ENCODE measurements at places on chromosomes 2 and 18. TPM values are rescaled to one million over a fixed set of nuclear protein-coding genes. Genes with fewer than 3 reads are reported as not detected.

GRCh38 chr2:179443180-179443579, 178.5 kb upstream of the SESTD1 start:
- no peak for DNase-seq

DNA sequence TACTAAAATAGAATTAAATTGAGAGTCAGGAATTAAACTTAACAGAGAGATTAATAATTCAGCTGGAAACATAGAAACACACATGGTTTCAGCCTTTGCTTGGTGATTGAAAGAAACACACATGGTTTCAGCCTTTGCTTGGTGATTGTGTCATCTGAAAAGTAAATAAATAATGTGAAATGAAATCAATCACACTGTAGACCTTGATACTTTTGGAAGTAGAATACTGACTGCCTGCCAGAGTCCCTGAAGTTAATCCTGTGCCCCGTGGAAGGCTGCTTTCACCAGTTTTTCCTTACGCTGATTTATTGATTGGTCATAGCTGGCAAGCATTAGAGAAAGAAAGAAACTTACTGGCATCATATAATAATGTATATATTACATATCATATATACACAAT, 1252.7 kb upstream of the FAM98A start:
- DNase-seq, result no peak

GRCh38 chr2:182101263-182101662, 115.6 kb downstream of the PPP1R1C start:
- DNase-seq, result no peak

GRCh38 chr2:3151153-3151918, 226.3 kb downstream of the EIPR1 start:
- no peak for DNase-seq

- DNase-seq, result no peak
These were observed 183.3 kb upstream of the DOK6 start for GRCh38 chr18:69217196-69218000.

DNA sequence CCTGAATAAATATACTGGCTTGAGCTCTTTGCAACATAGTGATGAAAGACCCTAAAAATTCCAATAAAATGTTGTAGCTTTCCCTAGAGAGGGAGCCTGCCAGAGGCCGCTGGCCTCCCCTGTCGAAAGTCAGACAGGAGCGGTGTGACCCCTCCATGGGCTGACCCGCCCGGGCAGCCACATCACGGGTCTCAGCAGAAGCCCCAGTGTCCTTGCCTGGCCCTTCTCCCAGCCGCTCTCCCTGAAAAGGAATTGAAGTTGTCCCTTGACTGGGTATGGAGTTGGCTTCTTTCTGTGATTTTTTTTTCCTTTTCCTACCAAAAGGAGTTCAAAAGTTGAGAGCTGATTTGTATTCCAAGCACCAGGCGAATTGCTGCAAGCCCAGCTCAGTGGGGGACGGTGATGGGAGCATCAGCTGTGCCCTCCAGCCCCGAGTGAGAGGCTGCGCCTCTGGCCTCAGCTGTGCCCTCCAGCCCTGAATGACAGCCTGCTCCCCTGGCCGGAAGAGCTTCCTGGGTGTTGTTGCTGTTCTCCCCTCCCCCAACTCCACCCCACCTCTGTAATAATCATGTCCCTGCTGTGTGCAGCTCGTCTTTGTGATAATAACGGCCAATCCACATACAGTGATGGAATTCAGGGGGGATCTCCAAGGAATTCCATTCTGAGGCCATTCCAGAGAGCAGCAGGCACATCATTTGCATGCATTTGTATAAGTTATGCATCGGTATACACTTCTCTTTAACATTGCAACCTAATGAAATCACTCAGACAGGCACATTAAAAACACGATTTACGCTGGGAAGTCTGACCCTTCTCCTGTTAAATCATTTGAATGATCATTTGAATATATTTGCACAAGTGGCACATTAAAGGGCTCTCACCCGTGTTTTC, 501.0 kb downstream of the EIPR1 start:
- DNase-seq, result no peak

- no peak for DNase-seq
These were observed 4.5 kb downstream of the CERS6 start for GRCh38 chr2:168460571-168460970.

- DNase-seq, result no peak
These were observed 90.7 kb upstream of the TFCP2L1 start for GRCh38 chr2:121375621-121376159.

- DNase-seq, result no peak
These were observed at the start of gene PLEK for GRCh38 chr2:68365087-68365486. PLEK (plus strand) TSS chr2:68365282; CDS start chr2:68365352, 70 bp downstream.

GRCh38 chr18:79576686-79577351, 102.8 kb upstream of the CTDP1 start:
- peak; percentile 81 for DNase-seq

GRCh38 chr2:96520231-96520630, 15.1 kb upstream of the NEURL3 start:
- DNase-seq, result no peak

DNA sequence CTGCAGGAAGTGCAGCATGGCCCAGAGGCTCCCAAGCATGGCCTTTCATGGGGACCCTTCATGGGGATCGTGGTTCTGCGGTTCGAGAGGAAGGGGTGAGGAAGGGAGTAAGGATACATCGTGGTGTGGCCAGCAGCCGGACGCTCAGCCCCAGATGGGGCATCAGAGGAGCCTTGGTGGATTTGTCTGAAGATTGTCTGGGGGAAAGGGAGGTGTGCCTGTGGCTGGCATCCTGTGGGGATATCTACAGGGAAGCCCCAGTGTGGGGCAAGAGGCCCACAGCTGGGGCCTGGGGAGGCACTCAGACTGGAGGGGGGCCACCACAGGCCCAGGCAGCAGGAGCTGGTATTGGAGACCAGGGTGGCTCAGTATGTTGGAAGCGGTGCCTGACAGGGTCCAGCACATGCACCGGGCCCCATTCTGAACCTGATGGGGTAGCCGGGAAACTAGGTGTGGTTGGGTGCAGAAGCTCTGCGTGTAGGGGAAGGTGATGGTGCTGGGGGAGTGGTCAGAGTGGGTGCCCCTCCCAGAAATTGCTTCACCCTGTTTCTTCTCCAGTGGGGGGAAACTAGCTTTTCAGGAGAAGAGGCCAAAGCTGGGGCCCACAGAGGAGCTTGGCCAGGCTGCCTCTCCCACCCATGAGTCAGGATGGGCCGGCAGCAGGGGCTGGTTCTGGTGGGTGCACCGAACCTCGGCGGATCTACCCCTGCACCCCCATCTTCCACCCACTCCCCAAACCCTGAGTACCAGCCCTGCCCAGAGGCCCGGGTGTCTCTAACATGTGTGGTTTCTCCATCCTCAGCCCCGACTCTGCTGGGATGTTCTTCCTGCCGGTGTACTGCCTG, 274.4 kb upstream of the HDAC4 start:
- DNase-seq, result no peak

DNA sequence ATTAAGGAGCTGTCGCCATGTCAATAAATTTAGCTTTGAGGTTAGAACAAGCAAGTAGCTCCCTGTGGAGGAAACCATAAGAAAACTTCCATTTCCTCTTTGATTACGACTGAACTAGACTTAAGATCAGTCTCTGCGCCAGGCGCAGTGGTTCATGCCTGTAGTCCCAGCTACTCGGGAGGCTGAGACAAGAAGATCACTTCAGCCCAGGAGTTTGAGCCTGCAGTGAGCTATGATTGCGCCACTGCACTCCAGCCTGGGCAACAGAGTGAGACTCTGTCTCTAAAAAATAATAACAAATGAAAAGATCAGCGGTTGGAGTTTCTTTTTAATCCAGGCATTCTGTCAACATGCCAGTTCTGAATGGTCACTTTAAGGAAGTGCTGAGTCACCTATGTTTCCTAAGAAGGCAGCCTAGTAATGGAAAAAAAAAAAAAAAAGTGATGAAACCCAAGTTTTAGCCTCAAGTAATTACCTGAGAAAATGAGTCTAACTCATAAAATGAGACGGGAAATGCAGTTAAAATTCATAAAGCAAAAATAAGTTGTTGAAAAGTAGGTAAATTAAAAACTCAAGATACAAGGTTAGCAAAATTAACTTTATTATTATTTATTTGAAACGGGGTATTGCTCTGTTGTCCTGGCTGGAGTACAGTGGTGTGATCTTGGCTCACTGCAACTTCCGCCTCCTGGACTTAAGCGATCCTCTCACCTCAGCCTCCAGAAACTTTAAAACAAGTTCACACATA, 10.2 kb downstream of the C18orf32 start:
- DNase-seq, result no peak

- no peak for DNase-seq
These were observed 73.3 kb downstream of the TMEM18 start for GRCh38 chr2:603869-604268.

GRCh38 chr2:128275498-128276045, 43.1 kb downstream of the HS6ST1 start:
- DNase-seq, result no peak

DNA sequence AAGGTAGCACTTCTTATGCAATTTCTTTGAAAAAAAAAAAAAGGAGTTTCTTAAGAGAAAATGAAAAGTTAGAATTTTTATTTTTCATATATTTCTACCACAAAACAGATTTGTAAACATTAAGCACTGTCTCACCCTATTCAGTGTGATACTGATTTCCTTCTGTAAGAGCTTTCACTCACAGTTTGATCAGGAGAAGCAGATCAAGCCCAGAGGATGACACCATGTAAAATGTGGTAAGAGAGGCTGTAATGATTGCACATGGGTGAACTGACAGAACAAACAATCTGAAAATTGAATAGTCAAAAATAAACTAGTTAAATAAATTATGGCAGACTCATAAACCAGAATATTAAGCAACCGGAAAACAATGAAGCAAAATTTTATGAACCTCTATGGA, 54.5 kb downstream of the MEMO1 start:
- DNase-seq, result no peak

GRCh38 chr2:176687342-176687741, 418.1 kb downstream of the MTX2 start:
- DNase-seq, result no peak

DNA sequence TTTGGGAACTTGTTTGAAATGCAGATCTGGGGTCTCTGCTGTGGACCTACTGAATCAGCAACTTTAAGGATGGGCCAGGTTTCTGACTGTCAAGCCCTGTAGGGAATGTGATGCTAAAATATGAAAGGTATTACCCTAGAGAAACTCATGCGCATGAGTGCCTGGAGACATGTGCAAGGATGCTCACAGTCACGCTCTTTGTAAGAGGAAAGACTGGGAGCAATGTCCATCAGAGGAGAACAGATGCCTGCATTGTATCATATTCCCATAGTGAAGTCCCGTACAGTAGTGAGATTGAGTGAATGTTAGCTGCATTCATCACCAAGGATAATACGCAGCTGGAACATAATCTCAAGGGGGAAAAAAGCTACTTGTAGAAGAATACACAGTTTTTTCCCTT, 14.1 kb downstream of the ZNF407 start:
- DNase-seq, result no peak

DNA sequence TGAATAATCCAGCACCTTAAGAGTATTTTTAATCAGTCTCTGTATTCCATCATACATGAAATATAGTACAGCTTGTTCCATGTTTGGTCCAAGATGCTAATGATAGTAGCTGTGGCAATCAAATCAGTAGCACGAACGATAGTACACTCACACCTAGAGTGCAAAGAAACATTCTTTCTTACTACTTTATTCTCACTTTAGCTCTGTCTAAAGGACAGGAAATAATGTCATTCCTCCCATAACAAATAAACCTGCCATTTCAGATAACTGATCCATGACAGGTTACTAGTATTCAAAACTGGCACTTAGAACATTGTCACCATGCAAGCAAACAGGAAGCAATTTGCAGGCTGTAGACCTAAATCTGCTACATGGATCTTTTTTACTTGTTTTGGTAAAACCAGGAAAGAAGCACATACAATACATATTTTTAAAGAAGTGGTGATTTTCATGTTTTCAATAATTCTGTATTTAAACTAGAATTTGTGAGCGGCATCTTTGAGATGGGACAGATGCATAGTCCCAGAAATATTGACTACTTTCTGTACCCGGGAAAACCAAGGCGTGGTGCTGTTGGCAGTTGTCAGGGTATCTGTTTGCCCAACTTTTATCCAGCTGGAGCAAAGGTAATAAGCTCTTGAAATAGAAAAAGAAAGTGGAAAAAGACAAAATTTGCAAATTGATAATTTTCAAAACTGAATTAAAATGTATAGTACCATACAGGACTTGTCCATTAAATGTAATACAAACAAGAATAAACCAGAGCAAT, 49.5 kb downstream of the IKZF2 start:
- no peak for DNase-seq

DNA sequence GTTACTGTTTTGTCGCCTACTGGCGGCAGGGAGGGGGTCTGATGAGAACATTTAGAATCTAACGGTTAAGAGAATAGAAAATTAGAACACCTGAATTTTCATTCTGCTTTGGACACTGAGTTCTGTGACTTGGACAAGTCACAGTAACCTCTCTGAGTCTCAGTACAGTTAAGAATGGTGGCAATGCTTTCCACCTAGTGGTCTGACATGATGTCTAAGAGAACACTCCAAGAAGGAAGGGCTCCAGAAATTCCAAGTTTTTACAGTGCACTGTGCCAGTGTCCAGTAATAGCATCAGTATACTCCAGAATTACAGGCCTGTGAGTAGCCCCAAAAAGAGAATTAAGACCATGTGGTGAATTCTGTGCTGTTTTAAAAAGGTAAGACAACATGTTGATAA, 174.1 kb upstream of the ZFP36L2 start:
- no peak for DNase-seq

GRCh38 chr2:98896944-98897343, 39.1 kb downstream of the CRACDL start:
- DNase-seq, result no peak

DNA sequence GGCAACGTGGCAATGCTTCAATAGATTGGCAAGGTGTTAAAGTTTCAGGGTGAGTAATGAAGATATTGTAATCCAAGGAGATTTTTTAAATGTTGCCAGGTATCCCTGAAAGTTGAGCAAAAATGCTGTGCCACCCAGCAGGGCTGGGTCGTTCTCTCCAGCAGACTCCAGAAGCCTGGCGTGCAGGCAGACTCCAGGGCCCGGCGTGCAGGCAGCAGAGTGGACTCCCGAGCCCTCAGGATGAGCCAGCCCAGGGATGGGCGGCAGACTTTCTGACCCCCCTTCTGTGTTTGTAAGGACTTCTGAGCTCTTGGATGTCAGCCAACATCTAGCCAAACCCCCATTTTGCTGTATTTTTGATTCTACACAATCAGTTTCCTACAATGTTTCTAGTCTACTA, 289.1 kb downstream of the ZNF516 start:
- DNase-seq, result no peak

Gene CDC42EP3
- polyA plus RNA-seq, result 20.3 TPM

Gene BIN1
- 71.5 TPM for polyA plus RNA-seq

Gene KCNK3
- 19.9 TPM for polyA plus RNA-seq

Gene TUBA3E
- polyA plus RNA-seq, result 0.31 TPM

Gene GALNT3
- polyA plus RNA-seq, result 26.1 TPM

Gene BOLL
- polyA plus RNA-seq, result not detected

Gene PRKAG3
- not detected for polyA plus RNA-seq

Gene SAG
- polyA plus RNA-seq, result 0.25 TPM

Gene RESP18
- polyA plus RNA-seq, result not detected

Gene DYSF
- polyA plus RNA-seq, result 14.6 TPM

Gene EIF2AK3
- 29.8 TPM for polyA plus RNA-seq

Gene PDE11A
- polyA plus RNA-seq, result 0.19 TPM
